ENCODE measurements at places on chromosomes 5 and 9.
A peak's percentile ranks its signal among the peaks of the same experiment; 100 is the strongest.

- DNase-seq: no peak
These were observed 13.8 kb downstream of the PTGES2 start for GRCh38 chr9:128113526-128114325.

GRCh38 chr9:137028263-137029057, 423 bp upstream of the ABCA2 start:
- DNase-seq: no peak

GRCh38 chr9:70530716-70531115, 116.3 kb upstream of the KLF9 start:
- no peak for DNase-seq

DNA sequence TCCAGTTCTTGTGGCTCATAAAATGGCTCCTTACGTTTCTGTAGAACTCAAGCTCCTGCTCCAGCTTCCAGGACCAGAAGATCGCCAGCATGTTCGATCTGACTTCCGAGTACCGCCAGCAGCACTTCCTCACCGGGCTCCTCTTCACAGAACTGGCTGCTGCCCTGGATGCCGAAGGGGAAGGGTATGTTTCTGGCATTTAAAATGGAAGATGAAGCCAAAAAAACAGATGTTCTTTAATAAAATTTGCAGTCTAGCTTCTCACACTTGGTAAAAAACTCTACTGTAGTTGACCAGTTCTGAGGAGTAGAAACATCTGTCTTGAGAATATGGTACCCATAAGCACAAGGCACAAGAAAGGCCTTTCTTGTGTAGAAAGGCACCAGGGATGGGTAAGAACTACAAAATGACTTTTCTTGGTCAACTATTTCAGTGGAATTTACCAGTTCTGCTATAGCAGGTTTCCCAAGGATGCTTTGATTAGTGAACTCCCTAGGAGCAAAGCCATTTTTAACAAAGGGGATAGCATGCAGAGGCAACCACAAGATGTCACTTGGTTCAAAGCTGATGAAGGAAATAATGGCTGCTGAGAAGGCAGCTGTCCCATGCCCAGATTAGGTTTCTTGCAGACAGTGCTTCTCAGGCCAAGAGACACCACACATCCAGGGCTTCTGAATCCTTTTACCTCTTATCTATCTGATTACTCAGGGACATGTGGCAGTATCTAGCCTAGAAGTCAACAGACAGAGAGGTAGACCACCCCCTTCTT, 192.4 kb downstream of the DOCK8 start:
- DNase-seq: no peak

- DNase-seq: no peak
These were observed 356.7 kb downstream of the TMEM167A start for GRCh38 chr5:82720213-82721086.

GRCh38 chr9:36770025-36770424, 197.3 kb downstream of the MELK start:
- no peak for DNase-seq

DNA sequence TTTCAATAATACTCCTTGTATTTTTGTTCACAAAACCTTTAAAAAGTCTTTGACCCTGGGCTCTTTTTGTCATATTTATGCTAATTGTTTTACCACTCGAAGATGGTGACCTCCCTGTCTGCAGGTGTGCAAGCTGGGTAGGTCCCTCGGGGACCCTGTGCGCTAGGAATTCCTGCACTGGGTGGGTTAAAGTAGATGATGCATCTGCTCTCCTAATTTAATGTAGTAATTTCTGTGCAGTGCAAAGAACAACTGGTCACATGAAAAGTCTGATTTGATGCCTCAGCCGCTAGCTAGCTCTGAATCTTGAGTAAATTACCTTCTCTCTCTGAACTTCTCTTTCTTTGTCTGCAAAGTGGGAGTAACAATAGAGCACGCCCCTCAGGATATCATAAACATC, 139.1 kb upstream of the OTULINL start:
- DNase-seq: no peak

DNA sequence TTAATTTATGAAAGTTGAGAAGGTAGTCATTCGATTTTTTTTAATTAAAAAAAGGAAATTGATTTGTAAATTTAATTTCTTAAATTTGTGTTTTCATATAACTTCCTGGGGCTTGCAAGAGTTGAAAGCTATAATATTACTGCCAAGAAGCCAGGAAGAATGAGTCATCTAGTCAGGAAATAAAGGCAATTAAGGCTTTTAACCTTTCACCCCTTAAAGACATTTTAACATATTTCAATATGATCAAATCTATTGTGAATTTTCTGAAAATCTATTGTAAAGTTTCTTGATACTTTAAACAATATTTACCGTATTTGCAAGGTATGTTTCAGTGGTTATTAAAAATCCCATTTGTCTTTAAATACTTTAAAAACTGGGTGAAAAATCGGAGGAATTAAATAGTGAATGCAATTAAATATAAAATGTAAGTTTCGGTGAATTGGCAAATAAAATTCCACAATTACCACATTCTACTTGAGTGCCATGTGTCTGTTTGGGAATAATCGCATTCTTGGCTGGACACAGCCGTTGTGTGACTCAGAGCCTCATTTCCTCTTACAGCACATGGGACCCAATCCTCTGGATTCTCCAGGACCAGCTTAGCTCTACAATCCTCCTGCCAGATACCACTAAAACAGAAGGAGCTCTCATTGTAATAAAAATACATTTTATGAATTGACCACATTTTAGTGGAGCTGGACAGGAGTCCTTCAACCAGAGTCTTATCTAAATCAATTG, 310.7 kb downstream of the HCN1 start:
- no peak for DNase-seq

- no peak for DNase-seq
These were observed 384.7 kb downstream of the BNC2 start for GRCh38 chr9:16485575-16486321.

- no peak for DNase-seq
These were observed 1389.6 kb downstream of the PTPRD start for GRCh38 chr9:9223175-9223574.

DNA sequence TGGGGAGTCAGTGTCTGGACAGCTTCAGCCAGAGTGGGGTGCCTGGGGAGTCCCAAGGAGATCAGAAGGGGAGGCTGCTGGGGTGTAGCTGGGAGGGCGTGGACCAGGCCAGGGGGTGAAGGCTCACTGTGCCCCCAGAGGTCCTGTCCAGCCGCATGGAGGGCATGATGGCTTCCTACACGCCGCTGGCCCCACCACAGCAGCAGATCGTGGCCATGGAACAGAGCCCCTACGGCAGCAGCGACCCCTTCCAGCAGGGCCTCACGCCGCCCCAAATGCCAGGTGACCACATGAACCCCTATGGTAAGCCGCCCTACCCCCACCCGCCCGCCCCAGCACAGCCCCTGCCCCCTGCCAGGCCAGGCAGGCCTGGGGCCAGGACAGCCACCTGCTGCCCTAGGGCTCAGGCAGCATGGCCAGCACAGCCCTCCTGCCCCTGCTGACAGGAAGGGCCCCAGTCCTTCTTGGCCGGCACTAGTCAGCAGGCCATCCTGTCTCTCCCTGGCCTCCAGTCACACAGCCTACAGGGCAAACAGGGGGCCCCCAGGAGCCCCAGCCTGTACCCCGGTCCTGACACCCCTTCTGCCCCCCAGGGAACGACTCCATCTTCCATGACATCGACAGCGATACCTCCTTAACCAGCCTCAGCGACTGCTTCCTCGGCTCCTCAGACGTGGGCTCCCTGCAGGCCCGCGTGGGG, 82.1 kb downstream of the LMX1B start:
- no peak for DNase-seq

DNA sequence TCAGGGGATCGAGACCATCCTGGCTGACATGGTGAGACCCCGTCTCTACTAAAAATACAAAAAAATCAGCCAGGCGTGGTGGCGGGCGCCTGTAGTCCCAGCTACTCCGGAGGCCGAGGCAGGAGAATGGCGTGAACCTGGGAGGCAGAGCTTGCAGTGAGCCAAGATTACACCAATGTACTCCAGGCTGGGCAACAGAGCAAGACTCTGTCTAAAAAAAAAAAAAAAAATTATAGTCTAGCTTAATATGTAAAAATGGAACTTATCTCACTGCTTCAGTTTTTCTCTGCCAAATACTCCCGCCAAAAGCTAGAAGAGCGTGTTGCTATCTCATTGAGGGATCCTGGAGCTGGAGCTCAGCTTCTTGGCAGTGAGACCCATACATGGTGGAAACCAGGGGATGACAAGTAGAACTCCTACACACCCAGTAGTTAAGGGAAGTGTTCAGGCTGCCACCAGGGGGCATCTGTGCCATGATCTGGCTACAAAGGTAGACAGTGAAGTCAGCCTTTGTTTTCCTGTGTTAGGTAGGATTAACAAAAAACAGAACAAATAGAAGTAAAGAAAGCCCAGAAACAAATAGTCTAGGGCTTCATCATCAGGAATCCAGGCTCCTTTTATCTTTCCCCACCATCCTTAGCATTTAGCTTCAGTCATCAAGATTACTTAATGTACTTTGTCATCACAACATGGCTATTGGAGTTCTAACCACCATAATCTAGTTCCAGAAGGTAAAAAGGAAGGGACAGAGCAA, 33.6 kb upstream of the GLIPR2 start:
- DNase-seq: peak; percentile 60

DNA sequence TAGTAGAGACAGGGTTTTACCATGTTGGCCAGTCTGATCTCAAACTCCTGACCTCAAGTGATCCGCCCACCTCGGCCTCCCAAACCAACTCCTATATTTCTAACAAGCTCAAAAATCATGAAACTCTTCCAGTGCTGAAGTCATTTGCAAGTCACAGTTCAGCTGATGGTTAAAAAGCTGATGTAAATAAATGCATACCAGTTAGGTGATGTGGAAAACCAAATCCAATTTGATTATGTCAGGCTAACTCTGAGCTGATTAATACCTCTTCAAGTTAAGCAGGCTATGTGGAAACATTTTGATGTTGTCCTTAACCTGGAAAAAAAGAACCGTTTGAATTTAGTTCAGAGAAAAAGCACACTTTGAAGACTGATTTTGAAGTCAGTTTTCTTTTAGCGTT, 51.0 kb downstream of the TMEM252 start:
- no peak for DNase-seq
